ENCODE measurements at places on chromosomes 13 and 19.

DNA sequence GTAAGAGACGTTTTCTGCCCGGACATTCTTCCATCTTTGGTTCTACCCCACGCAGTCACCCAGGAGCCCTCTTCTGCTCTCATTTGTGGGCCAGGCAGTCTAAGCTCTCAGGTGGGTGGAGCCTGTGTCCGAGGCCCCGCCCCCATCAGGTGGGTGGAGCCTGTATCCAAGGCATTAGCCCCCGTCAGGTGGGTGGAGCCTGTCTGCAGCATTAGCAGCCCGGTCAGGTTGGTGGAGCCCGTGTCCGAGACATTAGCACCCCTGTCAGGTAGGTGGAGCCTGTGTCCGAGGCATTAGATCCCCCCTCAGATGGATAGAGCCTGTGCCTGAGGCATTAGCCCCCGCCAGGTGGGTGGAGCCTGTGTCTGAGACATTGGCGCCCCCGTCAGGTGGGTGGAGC, 45.5 kb upstream of the C13orf46 start:
- DNase-seq: no peak

DNA sequence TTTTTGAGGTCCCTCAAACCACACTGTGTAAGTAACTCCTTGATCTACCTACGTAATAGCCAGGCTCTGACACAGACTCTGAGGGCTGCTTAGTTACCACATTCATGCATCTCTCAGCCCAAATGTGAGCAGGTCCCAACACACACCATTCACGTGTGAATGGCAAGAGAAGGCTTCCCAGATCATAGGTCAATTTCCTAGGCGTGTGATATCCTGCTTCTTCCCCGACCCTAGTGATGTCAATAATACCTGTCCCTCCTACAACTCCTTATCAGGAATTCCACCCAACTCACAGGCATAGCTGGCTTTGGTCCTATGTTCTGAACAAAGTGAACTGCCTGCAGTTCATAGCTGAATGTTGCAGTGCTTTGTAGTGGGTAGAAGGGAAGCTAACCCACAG, 334.5 kb downstream of the RFC3 start:
- no peak for DNase-seq

DNA sequence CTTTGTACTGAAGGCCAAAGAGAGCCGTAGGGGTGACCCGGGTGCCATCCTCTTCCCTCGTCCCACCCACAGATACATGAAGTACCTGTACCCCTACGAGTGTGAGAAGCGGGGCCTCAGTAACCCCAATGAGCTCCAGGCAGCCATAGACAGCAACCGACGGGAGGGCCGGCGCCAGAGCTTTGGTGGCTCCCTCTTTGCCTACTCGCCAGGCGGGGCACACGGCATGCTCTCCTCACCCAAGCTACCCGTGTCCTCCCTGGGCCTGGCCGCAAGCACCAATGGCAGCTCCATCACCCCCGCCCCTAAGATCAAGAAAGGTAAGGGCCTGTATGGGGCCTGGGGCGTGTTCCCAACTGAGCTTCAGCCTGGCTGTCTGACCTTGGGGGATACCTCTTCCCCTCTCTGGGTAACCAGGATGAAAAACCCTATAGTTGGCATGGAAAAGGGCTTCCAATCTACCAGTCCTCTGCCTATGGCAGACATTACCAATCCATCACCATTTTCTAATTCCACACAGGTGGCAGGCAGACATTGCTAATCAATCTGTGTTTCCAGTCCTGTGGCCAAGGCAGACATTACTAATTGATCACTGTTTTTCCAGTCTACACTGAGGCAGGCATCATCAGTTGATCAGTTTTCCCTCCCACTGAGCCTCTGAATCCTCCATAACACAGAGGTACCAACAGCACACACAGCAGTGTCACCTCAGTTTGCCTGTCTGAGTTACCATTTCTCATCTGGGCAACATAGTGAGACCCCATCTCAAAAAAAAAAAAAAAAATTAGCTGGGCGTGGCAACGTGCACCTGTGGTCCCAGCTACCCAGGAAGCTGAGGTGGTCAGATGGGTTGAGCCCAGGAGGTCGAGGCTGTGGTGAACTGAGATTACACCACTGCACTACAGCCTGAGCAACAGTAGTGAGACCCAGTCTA, 19.1 kb upstream of the WDR18 start:
- peak; percentile 45 for DNase-seq

GRCh38 chr13:110593430-110594130, 21.8 kb upstream of the NAXD start:
- peak; percentile 75 for DNase-seq

GRCh38 chr19:21133633-21134032, 8.2 kb upstream of the ZNF431 start:
- DNase-seq: no peak

GRCh38 chr13:114064450-114065140, 67.8 kb downstream of the RASA3 start:
- peak; percentile 60 for DNase-seq

DNA sequence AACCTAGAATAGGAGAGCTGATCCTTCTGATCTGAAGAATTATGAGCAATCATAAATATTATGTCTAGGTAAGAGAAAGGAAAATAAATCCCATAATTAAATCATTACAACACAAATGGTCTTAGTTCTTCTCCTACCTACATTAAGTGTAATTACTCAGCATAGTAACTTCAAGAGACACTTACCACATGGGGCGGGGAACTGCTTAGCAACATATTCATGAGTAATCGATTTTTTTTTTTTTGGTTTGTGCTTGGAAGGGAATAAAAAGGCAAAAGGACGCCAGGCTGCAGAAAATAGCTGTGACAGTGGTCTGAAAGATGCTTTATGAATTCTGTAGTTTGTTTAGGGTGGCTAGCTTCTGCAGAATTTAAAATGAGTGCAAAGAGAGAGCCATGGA, 103.3 kb upstream of the HTR2A start:
- no peak for DNase-seq

Data from choroid plexus epithelial cell (primary cell).